Naive thymus-derived CD4-positive, alpha-beta T cell (primary cell): ENCODE measurements at places on chromosomes 5 and 9. TPM values are rescaled to one million over a fixed set of nuclear protein-coding genes. Genes with fewer than 3 reads are reported as not detected.

The ADAMTS16 gene
- total RNA-seq = not detected in 2 replicates

The ANKRD20A1 gene
- total RNA-seq = 0.81 TPM

DNA sequence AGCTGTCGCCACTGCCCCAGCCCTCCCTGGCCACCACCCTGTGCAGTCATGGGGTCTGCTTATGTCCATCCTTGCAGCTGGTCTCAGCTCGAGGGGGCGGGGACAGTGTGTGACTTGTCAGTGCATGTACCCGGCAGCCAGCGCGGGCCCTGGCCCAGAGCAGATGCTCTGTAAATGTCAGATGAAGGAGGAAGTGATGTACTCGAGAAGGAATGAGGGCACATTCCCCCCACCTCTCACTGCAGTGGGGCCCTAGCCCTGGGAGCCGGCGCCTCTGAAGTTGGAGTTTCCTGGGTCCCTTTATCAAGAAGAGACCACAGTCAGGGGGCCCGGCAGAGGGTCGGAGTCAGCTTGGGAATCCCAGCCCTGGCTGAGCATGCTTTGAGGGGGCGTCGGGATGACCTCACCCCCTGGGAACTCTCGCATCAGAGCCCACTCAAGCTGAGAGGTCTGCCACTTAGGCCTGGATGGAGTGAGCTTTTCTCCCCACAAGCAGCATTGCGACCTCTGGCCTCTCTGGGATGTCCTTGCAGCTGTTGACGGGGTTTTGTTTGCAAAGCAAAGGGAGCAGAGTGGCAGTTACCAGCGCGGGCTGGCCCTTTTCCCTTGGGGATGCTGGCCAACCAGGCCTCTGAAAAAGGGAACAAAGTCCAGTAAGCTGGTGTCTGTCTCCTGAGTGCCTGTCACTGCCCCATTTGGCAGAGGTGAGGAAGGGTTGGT lies 19.0 kb downstream of the NEURL1B start:
- no peak overlapping the region for H3K4me3 ChIP-seq
- no peaks in the 10 kb centered on the region for H3K36me3 ChIP-seq
- no peak for DNase-seq
- H3K4me1 ChIP-seq = no peaks in the 10 kb centered on the region

- H3K4me3 ChIP-seq = no peak overlapping the region
- DNase-seq = no peak
- H3K27ac ChIP-seq = no peak overlapping the region
- H3K27me3 ChIP-seq = no peaks in the 10 kb centered on the region
These were observed 1194.6 kb upstream of the WWC1 start for GRCh38 chr5:167096816-167097215.

DNA sequence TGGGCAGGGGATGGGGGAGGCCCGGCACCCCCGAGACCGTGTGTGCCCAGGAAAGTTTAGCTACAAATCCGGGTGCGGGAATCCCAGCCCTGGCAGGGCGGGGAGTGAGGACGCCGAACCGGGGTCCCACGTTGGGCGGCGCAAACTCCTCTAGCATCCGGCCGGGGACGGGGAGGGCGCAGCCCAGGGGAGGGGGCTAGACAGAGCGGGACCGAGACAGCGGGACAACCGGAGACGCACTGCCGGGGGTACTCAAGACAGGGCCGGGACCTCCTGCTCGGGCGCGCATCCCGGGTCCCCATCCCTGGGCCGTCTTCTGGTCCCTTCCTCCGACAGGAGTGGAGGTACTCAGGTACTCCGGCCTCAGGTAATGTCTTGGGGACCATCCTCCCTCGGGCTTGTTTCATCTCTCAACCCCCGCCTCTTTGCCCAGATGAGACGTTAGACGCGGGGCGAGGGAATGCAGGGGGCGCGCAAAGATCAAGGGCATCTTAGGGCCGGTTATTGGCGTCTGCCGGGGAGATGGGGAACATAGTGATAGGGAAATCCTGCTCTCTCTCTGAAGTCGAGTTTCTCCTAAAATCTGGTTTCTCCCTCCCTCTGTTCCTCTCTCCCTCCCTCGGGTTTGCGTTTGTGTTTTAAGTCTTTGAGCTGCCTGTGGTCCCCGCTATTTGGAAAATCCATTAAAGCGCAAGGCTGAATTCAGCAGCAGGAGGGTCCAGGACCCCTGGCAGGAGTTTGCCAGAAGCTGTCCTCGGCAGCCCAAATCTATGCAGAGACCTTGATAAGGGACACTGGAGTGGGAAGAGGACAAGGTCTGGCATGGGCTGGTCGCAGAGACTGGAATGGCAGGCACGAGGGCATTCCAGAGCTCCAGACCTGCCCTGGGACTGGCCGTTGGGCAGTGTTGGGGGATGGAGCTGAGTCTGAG lies 815 bp downstream of the PDZD2 start:
- DNase-seq = peak; percentile 6
- peak overlapping the region; percentile 6 for H3K4me3 ChIP-seq
- no peaks in the 10 kb centered on the region for H3K36me3 ChIP-seq
- peaks cover 6% of the 10 kb centered on the region for H3K4me1 ChIP-seq
- no peak overlapping the region for H3K27ac ChIP-seq
